ENCODE measurements at places on chromosomes 2 and 18. TPM values are rescaled to one million over a fixed set of nuclear protein-coding genes. Genes with fewer than 3 reads are reported as not detected.

Gene HTRA2
- 27.6 TPM for total RNA-seq

- H3K27me3 ChIP-seq, result no peaks in the 10 kb centered on the region
- H3K27ac ChIP-seq, result no peak overlapping the region
- H3K36me3 ChIP-seq, result no peaks in the 10 kb centered on the region
Measured at GRCh38 chr18:78742218-78742745, 237.3 kb upstream of the SALL3 start.

- H3K36me3 ChIP-seq, result no peaks in the 10 kb centered on the region
- DNase-seq, result no peak
- H3K4me3 ChIP-seq, result no peak overlapping the region
- H3K27ac ChIP-seq, result no peak overlapping the region
- H3K4me1 ChIP-seq, result no peaks in the 10 kb centered on the region
Measured at GRCh38 chr18:23835506-23835905, 146.3 kb downstream of the LAMA3 start.

Gene TMEM17
- total RNA-seq, result 0.67 TPM

GRCh38 chr2:2012505-2012904 is 268.2 kb upstream of the PXDN start:
- no peaks in the 10 kb centered on the region for H3K36me3 ChIP-seq
- peaks cover 5% of the 10 kb centered on the region for H3K27me3 ChIP-seq
- H3K4me3 ChIP-seq, result no peak overlapping the region

- no peaks in the 10 kb centered on the region for H3K36me3 ChIP-seq
- no peak overlapping the region for H3K4me3 ChIP-seq
- H3K27ac ChIP-seq, result no peak overlapping the region
- DNase-seq, result no peak
Measured at GRCh38 chr2:239046822-239047221, 198.9 kb downstream of the TWIST2 start.

DNA sequence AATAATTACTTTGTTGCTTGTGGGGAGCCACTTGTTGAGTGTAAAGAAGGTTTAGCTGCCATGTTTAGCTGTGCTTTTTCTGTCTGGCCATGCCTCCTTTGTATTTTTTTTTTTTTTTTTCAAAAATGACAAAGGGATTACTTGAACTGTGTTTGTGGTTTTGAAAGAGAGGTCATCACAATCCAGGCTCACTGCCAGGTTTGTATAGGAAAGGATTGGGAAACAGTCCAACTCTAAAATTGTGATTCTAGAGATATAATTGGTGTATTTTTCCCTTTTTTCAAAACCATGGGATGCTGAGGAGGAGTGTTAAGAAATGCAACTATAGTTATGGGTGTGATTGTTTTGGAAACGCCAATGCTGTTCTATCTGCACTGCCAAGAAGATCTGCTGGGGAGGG is 4.3 kb downstream of the ITPRIPL1 start:
- no peaks in the 10 kb centered on the region for H3K36me3 ChIP-seq
- H3K27me3 ChIP-seq, result no peaks in the 10 kb centered on the region
- no peaks in the 10 kb centered on the region for H3K4me1 ChIP-seq
- H3K27ac ChIP-seq, result no peak overlapping the region
- DNase-seq, result no peak
- H3K4me3 ChIP-seq, result no peak overlapping the region

All from psoas muscle (tissue), 8 donors.